Vagina (tissue), 2 donors: ENCODE measurements at places on chromosomes 6 and 20. TPM values are rescaled to one million over a fixed set of nuclear protein-coding genes. Genes with fewer than 3 reads are reported as not detected.

DNA sequence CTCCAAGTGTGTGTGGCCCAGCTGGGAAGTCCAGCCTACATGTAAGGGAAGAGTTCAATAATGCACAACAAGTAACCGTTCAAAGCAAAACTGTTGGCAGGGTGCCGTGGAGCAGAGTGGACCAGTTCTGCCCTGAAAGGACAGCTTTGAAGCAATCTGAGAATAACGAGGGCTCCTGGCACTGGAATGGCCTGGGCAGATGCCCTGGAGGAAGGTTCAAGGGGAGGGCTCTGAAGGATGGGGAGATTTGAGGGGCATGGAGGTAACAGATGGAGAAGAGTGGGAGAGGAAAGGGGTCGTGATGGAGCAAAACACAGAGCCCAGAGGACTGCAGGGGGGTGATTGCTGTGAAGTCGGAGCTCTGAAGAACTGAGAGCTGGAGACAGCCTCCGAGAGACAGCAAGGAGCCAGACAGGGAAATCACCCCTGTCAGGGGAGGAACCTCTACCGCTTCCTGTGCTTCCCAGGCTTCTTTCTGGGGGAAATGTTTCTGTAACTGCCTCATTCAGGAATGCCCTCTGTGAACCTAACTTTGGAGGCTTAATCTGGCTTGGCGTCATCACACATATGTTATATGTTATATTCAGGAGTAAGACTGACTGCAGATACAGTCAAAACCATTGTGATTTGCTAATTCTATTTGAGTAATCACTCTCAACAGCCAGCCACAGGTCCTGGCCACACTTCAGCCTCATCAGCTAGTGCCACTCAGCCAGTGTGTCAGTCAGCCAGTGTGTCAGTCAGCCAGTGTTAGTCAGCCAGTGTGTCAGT, 41.2 kb downstream of the ZC3H12D start:
- no peaks in the 10 kb centered on the region for H3K4me1 ChIP-seq
- H3K4me3 ChIP-seq, result no peak overlapping the region
- no peak overlapping the region for H3K27ac ChIP-seq
- H3K36me3 ChIP-seq, result no peaks in the 10 kb centered on the region
- no peak for DNase-seq

- DNase-seq, result no peak
- no peaks in the 10 kb centered on the region for H3K36me3 ChIP-seq
- no peak overlapping the region for H3K4me3 ChIP-seq
- H3K27ac ChIP-seq, result no peak overlapping the region
Measured at GRCh38 chr20:54611708-54612412, 136.5 kb downstream of the DOK5 start.

DNA sequence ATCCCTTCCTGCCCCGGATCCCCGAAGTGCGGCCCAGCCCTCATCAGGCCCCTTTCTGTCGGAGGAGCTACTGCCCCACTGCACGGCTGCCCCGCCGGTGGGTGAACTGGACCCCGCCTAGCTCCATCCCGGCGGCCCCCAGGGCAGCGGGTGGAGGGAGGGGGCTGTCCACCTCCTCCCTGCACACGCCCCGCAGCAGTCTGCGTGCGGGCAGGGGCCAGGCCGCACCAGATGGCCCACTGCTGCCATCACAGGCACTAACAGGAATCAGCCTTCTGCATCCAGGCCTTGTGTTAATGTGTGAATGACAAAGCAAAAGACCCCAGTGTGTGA, 54.9 kb upstream of the UNC93A start:
- H3K4me3 ChIP-seq, result no peak overlapping the region
- H3K4me1 ChIP-seq, result no peaks in the 10 kb centered on the region
- no peak for DNase-seq

DNA sequence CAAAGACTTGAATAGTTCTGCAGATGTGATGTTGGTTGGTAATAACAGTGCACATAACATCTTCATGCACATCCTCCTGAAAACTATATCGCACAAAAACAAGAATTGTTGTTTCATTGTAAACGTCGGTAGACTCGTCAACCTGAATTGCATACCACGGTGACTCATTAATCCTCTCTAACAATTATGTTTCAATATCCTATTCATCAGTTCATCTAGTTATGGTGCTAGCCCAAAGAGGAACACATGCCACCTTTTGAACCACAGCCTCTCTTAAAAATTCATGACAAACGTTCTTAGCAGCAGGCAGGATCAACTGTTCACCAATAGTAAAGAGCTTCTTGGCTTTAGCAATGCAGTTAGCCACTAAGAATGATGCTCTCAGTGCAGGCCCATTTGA, 25.0 kb downstream of the CRYBG1 start:
- H3K27me3 ChIP-seq, result no peaks in the 10 kb centered on the region
- H3K36me3 ChIP-seq, result no peaks in the 10 kb centered on the region
- no peaks in the 10 kb centered on the region for H3K4me1 ChIP-seq
- no peak overlapping the region for H3K4me3 ChIP-seq

- no peak overlapping the region for H3K4me3 ChIP-seq
- H3K27ac ChIP-seq, result no peak overlapping the region
- no peaks in the 10 kb centered on the region for H3K4me1 ChIP-seq
- no peaks in the 10 kb centered on the region for H3K27me3 ChIP-seq
Measured at GRCh38 chr6:98024359-98024758, 741.3 kb upstream of the MMS22L start.

DNA sequence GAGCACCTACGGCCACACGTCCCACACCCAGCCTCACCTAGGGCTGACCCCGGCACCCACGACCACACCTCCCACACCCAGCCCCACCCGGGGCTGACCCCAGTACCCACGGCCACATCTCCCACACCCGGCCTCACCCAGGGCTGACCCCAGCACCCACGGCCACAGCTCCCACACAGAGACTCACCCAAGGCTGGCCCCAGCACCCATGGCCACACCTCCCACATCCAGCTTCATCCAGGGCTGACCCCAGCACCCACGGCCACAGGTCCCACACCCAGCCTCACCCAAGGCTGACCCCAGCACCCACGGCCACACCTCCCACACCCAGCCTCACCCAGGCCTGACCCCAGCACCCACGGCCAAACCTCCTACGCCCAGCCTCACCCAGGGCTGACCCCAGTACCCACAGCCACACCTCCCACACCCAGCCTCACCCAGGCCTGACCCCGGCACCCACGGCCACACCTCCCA, 36.7 kb downstream of the NINL start:
- peaks cover 47% of the 10 kb centered on the region for H3K4me1 ChIP-seq
- no peaks in the 10 kb centered on the region for H3K36me3 ChIP-seq
- H3K27ac ChIP-seq, result peak overlapping the region; percentile 39
- DNase-seq, result no peak
- no peaks in the 10 kb centered on the region for H3K27me3 ChIP-seq

- H3K4me3 ChIP-seq, result no peak overlapping the region
- H3K4me1 ChIP-seq, result no peaks in the 10 kb centered on the region
- DNase-seq, result no peak
- H3K27me3 ChIP-seq, result no peaks in the 10 kb centered on the region
- H3K27ac ChIP-seq, result no peak overlapping the region
Measured at GRCh38 chr6:104613416-104614001, 246.2 kb downstream of the HACE1 start.

DNA sequence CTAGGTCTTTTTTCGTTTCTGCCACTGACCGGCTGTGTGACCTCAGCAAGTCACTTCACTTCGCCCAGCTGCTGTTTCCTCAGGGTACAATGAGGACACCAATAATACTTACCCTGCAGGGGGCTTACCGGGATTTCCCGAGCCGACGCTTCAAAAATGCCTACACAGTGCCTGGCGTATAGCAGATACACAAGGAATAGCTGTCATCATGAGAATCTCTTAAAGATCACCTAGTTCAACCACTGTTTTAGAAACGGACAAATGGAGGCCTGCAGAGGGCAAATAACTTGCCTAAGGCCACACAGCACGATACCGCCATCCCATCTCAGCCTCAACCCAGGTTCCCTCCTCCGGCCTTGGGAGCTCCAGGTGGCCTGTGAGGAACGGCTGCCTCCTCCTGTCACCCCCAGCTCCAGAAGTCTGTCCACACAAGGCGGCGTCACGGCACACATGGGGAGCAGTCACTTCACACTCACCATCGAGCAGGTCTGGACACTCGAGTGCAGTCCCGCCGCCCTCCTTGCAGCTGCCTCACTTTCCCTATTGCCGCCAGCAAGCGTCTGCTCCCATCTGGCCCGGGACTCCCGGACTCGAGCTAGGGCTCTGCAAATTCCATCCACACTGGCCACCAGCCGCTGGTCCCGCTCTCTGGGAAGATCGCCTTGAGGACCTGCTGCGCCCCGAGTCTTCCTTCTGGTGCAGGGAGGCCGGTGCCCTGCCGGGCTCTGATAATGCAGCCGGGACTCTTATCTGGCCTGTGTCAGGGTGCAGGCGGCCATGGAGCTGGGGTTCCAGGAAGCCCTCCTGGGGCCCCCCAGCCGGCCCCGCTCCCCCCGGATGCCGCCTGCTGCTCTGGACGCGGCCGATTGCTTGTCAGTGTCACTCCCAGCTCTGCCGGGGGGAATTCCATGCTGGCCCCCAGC, at the start of gene RIPOR3:
Gene RIPOR3 (minus strand): TSS at position 893 of the 923 bp plus-strand sequence. CDS start 414 bp downstream, at position 479.
- H3K4me1 ChIP-seq, result peaks cover 17% of the 10 kb centered on the region
- H3K27me3 ChIP-seq, result no peaks in the 10 kb centered on the region
- no peak for DNase-seq

- no peak overlapping the region for H3K27ac ChIP-seq
- no peak for DNase-seq
- H3K36me3 ChIP-seq, result no peaks in the 10 kb centered on the region
- no peak overlapping the region for H3K4me3 ChIP-seq
Measured at GRCh38 chr20:54350415-54350814, 125.0 kb upstream of the DOK5 start.

DNA sequence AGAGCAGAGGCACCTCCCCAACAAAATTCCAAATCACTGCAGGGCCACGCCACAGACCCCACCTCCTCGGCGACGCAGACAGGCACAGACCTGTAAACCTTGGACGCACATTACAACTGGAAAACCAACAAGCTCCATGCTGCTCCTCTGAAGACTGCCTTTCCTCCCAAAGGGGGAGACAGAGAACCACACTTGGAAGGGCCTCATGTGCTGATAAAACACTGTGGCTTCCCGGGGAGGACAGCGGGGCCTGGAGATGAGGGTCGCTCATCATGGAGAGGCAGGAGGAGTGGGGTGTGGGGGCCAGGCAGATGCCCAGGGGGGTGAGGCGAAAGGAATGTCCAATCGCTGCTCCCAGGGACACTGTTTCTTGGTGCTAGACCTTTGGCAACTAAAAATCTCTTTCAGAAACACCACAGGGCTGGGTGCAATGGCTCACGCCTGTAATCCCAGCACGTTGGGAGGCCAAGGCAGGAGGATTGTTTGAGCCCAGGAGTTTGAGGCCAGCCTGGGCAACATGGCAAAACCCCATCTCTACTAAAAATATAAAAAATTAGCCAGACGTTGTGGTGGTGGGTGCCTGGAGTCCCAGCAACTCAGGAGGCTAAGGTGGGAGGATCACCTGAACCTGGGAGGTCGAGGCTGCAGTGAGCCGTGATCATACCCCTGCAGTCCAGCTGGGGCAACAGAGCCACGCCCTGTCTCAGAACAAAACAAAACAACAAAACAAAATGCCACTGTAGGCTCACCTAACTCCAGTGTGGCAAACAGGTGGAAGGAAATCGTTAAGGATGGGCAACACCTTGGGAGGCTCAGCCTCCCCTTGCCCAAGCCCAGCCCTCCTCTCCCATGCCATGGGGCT, 53.8 kb downstream of the ABHD12 start:
- no peak overlapping the region for H3K27ac ChIP-seq
- H3K27me3 ChIP-seq, result no peaks in the 10 kb centered on the region
- H3K36me3 ChIP-seq, result no peaks in the 10 kb centered on the region
- no peak for DNase-seq

- no peak overlapping the region for H3K27ac ChIP-seq
- H3K27me3 ChIP-seq, result no peaks in the 10 kb centered on the region
- no peaks in the 10 kb centered on the region for H3K4me1 ChIP-seq
- no peak for DNase-seq
- H3K4me3 ChIP-seq, result no peak overlapping the region
Measured at GRCh38 chr6:13600036-13600435, 15.1 kb upstream of the NOL7 start.

DNA sequence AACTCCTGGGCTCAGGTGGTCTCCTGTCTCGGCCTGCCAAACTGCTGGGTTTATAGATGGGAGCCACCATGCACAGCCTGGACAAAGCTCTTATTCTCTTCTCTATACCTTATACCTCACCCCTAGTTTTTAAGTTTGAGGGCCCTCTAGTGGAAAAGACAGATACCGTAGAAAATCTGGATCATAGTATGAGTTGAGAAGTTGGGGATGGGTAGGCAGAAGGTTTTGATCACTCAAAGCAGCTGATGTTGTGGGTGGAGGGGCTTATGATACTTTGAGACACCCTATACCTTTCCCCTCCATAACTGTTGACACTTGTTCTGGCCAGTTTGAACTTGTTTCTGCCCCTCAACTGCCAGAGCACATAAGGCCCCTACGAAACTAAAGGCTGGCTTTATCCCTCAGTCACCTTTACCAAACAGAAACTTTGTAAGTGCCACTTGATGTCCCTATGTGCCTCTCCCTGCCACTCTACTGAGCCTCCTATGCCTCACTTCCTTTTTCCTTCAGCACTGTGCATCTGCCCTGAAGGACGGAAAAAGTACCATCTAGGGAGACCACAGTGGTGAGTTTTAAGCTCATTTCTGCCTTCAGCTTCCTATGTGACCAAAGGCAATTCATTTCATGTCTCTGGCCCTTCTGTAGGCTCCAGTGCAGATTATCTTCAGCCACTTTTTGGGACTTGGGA, 28.6 kb downstream of the RALY start:
- H3K4me1 ChIP-seq, result peaks cover 81% of the 10 kb centered on the region
- H3K36me3 ChIP-seq, result no peaks in the 10 kb centered on the region
- no peaks in the 10 kb centered on the region for H3K27me3 ChIP-seq
- H3K27ac ChIP-seq, result no peak overlapping the region
- DNase-seq, result no peak

GRCh38 chr20:34047917-34048316, 54.2 kb downstream of the RALY start:
- H3K27ac ChIP-seq, result no peak overlapping the region
- peaks cover 61% of the 10 kb centered on the region for H3K4me1 ChIP-seq
- no peaks in the 10 kb centered on the region for H3K36me3 ChIP-seq
- DNase-seq, result no peak

Gene SLC22A3
- 16.5 TPM for total RNA-seq

Gene ETV7
- total RNA-seq, result 2.2 TPM

Gene CPNE5
- total RNA-seq, result 6.6 TPM

Gene FLRT3
- 4.7 TPM for total RNA-seq

Gene PPIL6
- total RNA-seq, result 3.9 TPM

Gene HLA-DOA
- 30.2 TPM for total RNA-seq

Gene HLA-DMB
- total RNA-seq, result 10.3 TPM
